ENCODE measurements at places on chromosomes 3 and 15.

DNA sequence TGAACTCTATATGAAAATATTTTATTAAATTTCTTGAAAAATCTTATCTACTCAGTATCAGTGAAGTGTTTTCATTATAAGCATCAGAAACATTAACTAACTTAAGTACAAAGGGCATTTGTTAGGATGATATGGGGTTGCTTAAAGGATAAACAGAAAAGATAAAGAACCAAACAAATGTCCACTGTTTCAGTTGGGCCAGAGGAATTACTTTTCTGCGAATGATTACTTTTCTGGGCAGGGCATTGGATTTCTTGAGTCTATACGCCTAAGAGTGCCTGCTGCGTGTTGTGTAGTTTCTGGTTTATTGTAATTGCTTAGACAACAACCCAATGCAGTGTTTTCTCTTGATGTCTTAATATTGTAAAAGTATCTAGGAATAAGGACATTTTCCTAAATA lies 52.8 kb downstream of the NEO1 start:
- no peak for DNase-seq

DNA sequence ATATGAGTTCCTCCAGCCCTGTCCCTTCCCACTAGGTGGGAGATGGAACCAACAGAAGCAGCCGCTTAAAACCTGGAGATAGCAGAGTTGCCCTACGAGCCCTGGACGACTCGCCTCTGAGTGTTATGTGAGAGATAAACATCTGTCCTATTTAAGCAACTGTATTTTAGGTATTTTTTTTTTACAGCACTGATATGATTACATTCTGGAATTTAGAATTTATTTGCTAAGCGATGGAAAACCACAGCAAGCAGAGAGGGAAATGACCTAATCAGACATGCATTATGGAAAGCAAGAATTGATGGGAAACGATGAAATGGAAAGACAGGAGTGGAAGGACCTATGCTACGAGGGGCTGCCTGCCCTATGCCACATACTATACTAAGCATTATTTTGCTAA lies 379.0 kb upstream of the IL12A start:
- no peak for DNase-seq

- DNase-seq, result peak; percentile 13
Measured at GRCh38 chr15:64216730-64217428, 54.1 kb upstream of the PPIB start.

DNA sequence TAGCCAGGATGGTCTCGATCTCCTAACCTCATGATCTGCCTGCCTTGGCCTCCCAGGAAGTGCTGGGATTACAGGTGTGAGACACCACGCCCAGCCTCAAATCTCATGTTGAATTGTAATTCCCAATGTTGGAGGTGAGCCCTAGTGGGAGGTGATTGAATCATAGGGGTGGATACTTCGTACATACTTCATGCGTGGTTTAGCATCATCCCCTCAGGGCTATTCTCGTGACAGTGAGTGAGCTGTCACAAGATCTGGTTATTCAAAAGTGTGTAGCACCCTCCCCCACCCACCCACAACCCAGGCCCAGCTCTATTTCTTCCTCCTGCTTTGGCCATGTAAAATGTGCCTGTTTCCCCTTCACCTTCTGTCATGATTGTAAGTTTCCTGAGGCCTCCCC lies 236.9 kb upstream of the IL12A start:
- DNase-seq, result no peak

DNA sequence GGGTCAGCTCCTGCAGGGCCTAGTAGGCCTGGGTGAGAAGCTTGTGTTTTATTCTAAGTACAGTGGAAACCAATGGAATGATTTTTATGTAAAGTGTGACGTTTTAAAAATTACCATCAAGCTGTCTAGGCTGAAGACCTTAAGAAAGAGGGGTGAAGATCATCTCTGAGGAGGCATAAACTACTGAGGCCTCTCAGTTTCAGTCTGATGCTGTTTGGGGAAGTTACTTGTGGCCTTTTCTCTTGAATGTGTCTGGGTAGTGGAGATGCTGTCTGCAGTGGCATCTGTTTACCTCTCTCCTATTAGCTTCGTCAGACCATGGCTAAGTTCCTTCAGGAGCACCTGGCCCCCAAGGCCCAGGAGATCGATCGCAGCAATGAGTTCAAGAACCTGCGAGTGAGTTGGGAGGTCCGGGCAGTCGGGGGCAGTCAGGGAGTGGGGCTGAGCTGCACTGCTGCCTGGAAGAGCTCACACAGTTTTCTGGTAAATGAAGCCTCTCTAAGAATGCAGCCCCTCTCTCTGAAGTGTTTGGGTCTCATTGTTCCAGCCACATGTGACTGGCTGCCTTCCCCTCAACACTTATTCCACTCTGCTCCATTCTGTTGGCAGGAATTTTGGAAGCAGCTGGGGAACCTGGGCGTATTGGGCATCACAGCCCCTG lies 1.9 kb downstream of the IVD start:
- DNase-seq, result no peak

DNA sequence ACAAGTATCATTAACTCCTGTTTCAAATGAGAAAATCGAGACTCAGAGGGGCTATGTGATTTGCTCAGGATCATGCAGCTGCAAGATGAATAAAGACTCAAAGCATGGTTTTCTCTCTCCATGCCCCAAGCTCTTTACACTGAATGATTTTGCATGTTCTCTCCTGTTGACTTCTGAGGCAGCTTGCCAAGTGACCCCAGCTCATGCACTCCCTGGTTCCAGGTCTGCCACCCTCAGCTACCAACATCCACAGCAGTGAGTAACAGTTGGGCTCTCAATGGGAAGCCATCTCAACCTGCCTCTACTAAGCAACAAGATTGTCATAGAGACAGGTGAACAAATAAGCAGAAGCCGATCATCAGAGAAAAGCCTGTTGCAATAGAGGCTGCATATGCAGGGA lies 116.9 kb upstream of the GADL1 start:
- peak; percentile 21 for DNase-seq

DNA sequence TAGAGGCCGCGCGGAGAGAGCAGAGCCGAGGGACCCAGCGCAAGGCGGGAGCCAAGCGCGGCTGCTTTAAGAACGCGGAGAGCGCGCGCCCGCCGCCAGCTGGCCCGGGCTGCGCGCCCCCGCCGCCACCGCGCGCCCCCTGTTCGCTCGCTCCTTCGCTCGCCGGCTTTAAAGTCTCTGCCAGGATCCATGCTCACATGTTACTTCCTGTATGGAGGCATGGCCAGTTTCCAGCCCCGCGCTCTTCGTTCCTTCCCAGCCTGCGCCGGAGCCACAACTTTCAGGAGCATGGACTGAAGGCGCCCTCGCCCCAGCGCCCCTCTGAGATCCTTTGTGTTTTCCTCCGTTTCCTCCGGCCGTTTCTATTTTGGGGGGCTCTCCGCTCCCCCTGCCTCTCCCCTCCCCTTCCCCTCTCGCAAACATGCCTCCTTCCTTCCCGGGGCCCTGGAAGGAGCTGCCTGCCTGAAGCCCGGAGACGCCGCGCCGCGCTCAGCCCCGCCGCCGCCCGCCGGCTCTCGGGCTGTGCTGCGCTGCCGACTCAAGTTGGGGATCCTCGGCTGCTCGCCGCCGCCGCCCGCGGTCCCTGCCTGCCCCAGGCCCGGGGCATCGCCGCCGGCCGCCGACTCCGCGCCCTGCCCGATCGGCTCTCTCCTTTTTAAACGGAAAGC lies at the start of gene PTPRG:
TSS of gene PTPRG (plus strand) at position 198 of the 668 bp plus-strand sequence. CDS start 717 bp downstream, outside the sequence.
- DNase-seq, result peak; percentile 90

GRCh38 chr3:72436863-72437592 lies 411.2 kb downstream of the SHQ1 start:
- DNase-seq, result no peak

DNA sequence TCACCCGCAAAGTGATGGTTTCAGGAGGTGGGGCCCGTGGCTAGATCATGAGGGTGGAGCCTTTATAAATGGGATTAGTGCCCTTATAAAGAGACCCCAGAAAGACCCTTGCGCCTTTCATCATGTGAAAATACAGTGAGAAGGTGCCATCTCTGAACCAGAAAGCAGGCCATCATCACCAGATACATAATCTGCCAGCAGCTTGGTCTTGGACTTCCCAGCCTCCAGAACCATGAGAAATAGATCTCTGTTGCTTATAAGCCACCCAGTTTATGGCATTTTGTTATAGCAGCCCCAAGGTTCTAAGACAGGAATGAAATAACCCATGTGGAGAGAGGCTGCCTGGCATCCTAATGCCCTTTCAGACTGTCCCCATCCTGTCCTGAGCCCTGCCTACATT lies 127.8 kb upstream of the SMAD3 start:
- no peak for DNase-seq
